ENCODE measurements at places on chromosomes 3 and 15. TPM values are rescaled to one million over a fixed set of nuclear protein-coding genes. Genes with fewer than 3 reads are reported as not detected.

The CLDN16 gene
- total RNA-seq, result not detected

The PLCB2 gene
- under 0.01 TPM for total RNA-seq

The A4GNT gene
- total RNA-seq, result not detected

The ABCC5 gene
- total RNA-seq, result 23.1 TPM

The PLSCR2 gene
- 0.32 TPM for total RNA-seq

The FAN1 gene
- total RNA-seq, result 15.4 TPM
